ENCODE measurements at places on chromosomes 11 and 22.

DNA sequence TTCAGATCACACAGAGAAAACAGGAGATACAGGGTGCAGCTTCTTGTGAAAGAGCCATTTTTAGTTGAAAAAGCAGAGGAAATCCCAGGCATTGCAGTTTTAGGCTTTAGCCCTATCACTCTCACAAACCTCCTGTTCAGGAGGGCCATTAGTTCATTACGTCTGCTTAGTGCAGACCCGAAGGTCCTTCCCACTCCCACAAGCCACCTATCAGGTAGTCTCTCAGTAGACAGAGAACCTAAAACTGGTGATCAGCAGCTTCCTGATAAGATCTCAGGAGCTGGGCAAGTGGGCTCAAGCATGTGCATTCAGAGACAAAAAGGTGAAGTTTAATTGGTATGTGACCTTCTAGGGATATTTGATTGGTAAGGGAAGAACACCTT, 4.3 kb downstream of the GLYAT start:
- no peak for DNase-seq

GRCh38 chr11:124085583-124085982, 29.7 kb upstream of the VWA5A start:
- no peak for DNase-seq

GRCh38 chr22:37230673-37231405, 13.2 kb downstream of the RAC2 start:
- no peak for DNase-seq

GRCh38 chr22:36858966-36859365, 1.8 kb upstream of the NCF4 start:
- no peak for DNase-seq

DNA sequence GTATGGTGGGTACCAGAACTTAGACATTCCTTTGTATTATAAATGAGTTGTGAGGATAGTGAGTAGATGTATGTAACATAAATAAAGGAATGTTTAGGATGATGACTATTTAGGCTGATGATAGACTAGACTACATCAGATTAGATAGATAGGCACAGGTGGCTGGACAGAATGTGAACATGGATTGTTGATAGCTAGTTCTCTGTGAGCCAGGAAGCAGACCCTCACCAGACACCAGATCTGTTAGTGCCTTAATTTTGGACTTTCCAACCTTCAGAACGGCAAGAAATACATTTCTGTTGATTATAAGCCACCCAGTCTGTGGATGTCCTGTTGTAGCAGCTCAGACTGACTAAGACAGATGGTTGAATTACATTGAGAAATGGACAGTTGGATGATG, 99.4 kb downstream of the SWAP70 start:
- DNase-seq, result no peak

DNA sequence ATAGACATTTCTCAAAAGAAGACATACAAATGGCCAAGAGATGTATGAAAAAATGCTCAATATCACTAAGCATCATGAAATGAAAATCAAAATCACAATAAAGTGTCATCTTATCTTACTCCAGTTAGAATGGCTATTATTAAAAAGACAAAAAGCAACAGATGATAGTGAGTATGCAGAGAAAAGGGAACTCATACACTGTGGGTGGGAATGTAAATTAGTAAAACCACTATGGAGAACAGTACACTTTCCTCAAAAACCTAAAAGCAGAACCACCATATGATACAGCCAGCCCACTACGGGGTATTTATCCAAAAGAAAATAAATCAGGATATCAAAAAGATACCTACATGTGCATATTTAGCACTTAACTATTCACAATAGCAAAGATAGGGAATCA, 700.0 kb upstream of the ANO5 start:
- DNase-seq, result no peak

- no peak for DNase-seq
These were observed 15.3 kb upstream of the RASL10A start for GRCh38 chr22:29330753-29331152.

- no peak for DNase-seq
These were observed 7.4 kb downstream of the MMP7 start for GRCh38 chr11:102523189-102523570.

DNA sequence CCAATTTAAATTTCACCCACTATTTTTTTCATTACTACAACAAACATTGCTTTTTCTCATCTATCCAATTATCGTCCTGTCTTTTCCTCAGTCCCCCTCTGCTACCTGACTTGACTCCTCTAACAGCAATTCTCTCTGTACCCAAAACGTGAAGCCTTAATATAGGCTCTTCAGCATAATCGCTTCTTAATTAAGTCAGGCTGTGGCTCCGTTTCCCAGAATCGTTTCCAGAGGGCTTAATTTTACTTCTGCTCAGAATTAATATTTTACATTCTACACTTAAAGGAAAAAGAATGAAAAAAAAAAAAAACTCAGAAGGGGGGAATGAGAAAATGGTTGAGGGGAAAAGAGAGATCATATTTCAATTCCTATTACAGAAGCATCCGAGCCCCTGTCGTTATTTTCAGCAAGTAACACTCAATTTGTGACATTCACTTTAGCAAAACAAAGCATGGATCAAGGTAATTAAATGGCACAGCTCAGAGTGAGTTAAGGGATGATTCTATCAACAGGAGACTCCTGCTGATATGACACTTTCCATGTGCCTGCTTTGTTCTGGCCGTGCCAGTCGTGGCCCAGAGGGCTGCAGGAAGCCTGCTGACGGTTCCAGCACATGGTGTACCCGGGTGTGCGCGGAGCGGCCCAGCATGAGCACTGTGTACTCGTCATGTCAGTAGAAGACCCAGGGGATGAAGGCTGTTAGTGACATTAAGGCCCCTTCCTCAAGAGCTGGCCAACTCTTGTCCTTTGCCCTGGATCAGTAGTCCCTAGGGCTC, 272.5 kb downstream of the NTM start:
- peak; percentile 60 for DNase-seq

DNA sequence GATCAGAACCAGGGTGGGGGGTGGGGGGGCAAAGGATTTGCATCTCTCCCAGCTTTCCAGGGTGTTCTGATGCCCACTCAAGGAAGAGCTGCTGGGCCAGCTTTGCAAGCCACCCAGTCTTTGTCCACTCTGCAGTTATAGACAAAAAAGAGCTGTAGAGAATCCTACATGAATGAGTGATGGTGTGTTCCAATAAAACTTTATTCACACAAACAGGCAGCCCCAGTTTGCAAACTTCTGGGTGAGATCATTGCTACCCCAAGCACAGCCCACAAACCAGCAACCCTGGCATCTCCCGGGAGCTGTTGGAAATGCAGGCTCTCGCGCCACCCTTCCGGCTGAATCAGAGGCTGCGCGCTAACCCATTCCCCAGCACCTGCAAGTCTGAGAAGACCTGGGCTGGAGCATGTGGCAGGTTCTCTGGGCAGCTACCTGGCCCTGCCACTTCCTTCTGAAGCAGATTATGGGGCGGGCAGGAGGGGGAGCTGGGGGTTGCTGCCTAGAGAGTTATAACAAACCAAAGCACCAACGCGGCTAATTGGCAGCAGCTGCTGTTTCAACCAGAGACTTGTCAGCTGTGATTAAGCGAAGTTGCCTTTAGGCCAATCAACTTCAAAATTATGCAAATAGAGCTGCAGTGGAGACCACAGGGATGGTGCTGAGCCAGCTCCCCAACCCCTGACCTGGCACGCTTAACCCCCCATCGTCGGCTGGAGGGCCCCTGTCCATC, 3.8 kb upstream of the SHISAL1 start:
- DNase-seq, result peak; percentile 77

DNA sequence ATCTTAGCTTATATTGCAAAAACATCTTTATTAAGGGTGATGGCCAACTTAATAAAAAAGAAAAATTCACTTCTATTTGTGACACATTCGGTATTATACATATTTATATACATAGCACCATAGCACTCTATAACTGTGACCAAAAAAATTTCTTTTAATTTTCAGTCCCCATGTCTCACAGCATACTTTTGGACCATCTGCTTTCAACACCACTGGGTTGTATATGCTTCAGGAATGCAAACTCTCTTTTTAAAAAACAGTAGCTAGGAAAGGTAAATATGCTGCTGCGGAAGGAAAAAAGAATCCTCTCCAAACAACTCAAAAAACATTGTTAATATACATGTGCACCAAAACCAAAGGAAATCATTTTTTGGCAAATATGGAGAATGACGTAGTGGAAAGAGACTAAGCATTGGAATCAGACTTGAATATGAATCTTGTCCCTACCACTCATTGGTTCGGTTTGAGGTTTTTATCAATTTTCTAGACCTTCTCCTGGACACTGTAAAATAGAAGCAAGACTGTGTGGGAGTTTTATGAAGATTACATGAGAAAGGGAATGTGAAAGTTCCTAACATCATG, 227.9 kb downstream of the BLID start:
- no peak for DNase-seq

GRCh38 chr22:27509132-27509920, 292.2 kb downstream of the MN1 start:
- no peak for DNase-seq

DNA sequence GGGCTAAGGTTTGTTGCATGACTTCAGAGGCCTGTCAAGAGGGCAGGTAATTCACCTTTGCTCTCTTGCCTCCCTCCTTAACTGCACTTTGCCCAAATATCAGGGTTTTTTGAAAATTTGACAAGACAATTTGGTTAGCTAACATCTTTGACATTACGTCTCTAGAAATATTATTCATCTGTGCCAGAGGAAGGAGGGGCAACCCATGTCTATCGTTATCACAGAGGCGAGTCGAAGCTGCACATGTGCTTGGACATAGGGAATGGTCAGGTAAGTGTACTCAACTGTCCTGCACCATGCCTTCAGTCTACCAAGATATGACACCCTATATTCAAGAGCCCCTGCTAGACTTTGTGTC, 3.7 kb downstream of the AKIP1 start:
- no peak for DNase-seq

DNA sequence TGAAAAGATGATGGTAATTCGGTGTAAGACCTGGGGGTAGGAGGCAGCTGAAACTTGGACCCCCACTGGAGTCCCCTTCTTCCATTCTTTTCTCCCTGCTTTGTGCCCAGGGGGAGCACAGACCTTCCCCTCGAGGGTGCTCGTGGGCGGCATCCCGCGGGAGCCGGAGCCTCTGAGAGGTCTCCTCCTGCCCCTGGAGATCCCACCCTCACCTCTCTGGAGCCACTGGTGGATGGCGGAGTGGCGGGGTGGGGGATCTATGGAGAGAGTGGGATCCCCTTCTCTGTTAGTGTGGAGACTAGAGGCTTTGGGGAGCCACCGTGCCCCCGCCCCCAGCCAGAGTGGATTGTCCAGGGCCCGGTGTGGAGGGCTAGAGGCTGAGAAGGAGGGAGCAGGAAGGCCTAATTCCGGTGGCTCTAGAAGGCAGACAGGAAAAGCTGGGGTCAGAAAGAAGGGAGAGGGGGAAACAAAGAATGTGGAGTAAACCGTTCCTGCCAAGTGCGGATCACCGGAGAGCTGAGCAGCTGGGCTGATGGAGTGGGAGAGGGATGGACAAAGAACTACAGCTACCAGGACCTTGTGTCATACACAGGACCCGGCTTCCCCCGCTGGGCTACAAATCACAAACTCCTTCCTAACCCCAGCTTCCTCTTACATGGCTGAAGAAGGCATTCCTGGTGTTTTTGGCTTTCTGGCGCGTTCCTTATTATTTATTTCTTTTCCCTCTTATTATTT, 41.9 kb downstream of the KCNJ1 start:
- no peak for DNase-seq

DNA sequence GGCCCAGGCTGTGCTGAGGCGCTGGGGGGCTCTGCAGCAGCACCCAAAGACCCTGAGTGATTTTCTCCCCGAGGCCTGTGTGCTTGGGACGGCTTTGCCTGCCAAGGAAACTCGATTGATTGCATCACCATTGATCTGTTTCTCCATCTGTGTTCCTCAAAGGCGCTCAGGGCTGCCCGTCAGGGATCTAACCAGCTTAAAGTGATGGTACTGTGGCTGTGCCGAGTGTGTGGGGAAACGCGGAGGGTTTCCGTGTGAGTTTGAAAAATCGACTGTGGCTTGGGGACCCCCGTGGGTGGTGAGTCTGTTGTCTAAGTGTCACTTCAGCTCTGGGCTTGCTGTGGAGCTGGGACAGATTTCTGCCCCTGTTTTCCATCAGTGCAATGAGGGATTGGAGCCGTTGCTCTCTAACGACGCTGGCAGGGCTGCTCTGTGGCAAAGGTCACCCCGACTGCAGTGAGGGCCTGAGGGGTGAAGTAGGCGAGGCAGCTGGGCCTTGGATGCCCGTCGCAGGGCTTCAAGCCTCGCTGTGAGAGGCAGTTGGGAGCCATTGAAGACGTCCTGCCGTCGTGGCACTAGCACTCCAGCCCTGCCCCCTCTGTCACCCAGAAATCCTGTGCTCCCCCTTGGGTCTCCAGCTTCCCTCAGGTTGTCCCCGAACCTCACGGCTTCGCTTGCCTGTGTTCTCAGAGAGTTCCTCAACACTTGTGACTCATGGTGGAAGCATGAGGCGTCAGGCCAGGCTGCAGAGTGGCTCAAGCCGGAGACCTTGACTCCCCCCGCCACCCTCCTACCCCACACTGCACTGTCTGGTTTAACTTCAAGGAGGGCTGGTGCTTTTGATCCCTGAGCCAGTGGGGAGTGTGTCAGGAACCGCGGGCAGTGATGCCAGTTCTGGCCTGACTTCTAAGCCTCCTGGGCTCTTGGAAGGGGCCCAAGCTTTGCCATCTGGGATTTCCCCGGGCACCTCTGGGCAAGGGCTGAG, 21.8 kb downstream of the CACNA1I start:
- peak; percentile 71 for DNase-seq

DNA sequence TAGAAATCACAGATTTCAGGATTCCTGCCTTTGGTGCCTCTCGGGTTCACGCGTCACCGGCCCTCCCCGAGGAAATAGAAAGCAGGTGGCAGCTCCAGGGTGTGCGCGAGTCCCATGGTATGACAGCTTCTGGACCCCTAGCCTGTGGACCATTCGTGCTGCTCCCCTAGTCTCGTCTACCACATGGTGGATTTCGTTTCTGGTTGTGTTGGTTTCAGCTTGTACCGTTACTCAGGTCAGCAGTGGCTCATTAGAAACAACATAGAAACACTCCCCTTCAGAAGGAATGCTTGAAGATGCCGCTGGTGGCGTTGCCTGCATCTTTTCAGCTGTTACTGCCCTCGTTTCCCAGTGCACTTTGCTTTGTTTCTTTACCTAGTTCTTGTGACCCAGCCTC, 700 bp downstream of the TTC17 start:
- no peak for DNase-seq

GRCh38 chr11:73334384-73335203, 26.5 kb downstream of the ARHGEF17 start:
- no peak for DNase-seq

GRCh38 chr11:36885154-36885553, 287.1 kb upstream of the RAG2 start:
- DNase-seq, result no peak

DNA sequence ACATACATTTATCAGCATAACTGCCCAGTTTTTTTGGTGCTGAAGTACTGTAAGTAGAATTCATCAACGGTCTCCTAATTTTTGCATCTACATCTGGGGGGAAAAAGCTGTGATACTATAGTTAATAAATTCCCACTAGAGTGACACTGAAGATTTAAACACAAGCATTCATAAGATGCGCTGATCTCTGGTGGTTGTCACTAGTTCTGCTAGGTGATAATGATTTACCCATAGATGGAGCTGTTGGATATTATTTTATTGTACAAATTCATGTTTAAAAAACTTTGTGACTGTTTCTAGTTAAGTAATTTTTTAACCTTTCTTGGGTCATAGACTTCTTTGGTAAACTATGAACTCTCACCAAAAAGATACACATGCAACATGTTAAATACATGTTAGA, 106.6 kb downstream of the EMSY start:
- no peak for DNase-seq

All from retina (tissue), 1 donor.